Epithelial cell of umbilical artery (primary cell): ENCODE measurements at places on chromosomes 1 and 21. TPM values are rescaled to one million over a fixed set of nuclear protein-coding genes. Genes with fewer than 3 reads are reported as not detected.

KCNJ6 gene
- not detected in 2 replicates for total RNA-seq

HCRTR1 gene
- under 0.01 and 1.1 TPM in 2 replicates for total RNA-seq

AUNIP gene
- 4.5 and 5.5 TPM in 2 replicates for total RNA-seq

OR2L8 gene
- total RNA-seq: under 0.01 and 0.30 TPM in 2 replicates

SH2D1B gene
- not detected in 2 replicates for total RNA-seq

SPATA45 gene
- not detected in 2 replicates for total RNA-seq

SH3D21 gene
- 0.91 and 0.97 TPM in 2 replicates for total RNA-seq

CFHR1 gene
- total RNA-seq: not detected in 2 replicates

C4BPA gene
- total RNA-seq: not detected in 2 replicates

PODN gene
- 0.30 and 0.65 TPM in 2 replicates for total RNA-seq

TTC3 gene
- total RNA-seq: 129 and 171 TPM in 2 replicates

WLS gene
- total RNA-seq: 90.9 and 116 TPM in 2 replicates

ZFP69B gene
- total RNA-seq: 3.2 and 3.6 TPM in 2 replicates

RGSL1 gene
- not detected in 2 replicates for total RNA-seq

GPR89A gene
- 23.4 and 38.0 TPM in 2 replicates for total RNA-seq

FLG2 gene
- total RNA-seq: under 0.01 TPM in 1 of 2 replicates, not detected in the other

CDC7 gene
- 5.8 and 7.9 TPM in 2 replicates for total RNA-seq

GPR25 gene
- total RNA-seq: not detected in 2 replicates
